Sigmoid colon (tissue), 7 donors: ENCODE measurements at places on chromosomes 3 and 15.

DNA sequence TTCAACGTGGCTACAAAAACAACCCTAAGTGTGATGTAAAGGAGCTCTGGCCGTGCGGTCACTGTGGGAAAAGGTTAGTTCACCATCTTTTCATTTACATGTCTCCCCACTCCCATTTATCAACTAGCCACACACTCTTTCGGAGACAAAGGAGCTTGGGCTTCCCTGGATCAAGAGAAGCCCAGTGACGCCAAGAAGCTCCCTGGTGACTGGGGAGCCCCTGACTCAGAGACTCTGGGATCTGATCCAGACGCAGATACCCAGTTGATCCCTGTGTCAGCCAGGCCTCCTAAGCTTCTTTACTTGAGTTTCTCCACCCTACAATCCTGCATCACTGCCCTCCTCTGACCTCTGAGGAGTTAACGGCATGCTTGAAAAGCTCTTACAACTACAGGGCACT lies 43.9 kb downstream of the HEG1 start:
- DNase-seq, result no peak

GRCh38 chr3:197117114-197117513 lies 87.5 kb upstream of the MELTF start:
- DNase-seq, result no peak

GRCh38 chr15:39587096-39587721 lies 6.3 kb downstream of the THBS1 start:
- no peak for DNase-seq

DNA sequence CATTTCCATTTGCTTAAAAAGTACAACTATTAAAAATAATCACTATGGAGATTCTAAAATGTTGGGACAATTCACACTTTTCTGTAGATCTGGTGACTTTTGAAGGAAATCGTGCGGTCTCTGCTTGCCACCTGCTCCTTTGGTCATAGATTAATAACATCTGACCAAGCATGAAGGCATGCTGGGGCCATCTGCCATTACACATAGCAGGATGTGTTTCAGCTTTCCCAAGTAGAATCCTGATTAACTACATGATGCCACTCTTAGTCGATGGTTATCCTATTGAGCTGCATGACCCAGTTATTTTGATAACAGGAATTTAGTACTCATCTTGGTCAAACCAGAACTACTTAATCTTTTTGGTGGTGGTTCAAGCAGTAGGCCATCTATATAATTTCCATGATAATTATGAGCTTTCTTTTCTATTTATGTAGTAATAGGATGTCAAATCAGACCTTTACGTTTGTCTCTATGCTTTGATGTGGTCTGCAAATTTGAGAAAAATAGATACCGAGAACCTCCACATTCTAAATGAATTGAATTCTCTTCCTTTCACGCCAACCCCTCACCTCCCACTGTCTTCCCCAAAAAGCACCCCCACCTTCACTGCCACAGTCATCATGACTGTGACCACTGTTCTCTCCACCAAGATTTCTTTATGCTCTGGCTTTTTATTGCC lies 158.1 kb downstream of the DIPK2A start:
- no peak for DNase-seq

- DNase-seq, result no peak
Measured at GRCh38 chr15:57118013-57118799, 199.8 kb downstream of the TCF12 start.

DNA sequence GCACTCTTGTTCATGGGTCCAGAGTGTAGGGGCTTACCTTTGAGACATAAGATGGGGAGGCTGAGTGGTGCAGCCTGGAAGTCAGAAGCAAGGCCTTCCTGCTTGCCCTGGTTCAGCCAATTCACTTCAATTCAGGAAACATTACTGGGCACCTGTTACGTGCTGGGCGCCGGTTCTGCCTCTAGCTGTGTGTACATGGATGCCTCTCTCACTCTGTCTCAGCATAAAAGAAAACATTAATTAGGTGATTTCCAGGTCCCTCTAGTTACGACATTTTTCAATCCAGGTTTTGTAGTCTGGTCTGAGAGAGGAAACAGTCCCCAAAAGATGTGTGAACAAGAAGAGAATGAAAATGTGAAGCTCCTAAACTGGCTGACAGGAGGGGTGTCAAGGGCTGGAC lies 1.2 kb downstream of the RTP1 start:
- DNase-seq, result no peak
